ENCODE measurements at places on chromosomes 1 and 21.
A peak's percentile ranks its signal among the peaks of the same experiment; 100 is the strongest.

- no peak for DNase-seq
These were observed 3.5 kb downstream of the KISS1 start for GRCh38 chr1:204192589-204193352.

DNA sequence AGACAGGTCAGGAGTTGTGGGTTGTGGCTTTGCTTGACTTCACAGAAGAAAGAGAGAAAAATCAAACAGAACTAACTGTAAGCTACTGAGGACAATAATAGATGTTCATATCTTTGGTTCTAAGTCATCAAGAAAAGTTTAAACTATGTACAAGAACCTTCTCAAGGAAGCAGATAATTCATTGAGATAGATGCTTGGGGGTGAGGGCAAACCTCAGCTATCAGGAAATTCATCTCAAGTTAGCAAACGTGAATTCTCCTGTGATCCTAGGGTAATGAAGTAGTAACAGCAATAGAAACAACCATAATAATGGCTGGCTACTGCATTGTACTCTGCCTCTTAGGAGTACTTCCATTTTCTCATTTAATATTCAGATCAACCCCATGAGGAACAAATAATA is 506.2 kb downstream of the PLPP3 start:
- DNase-seq, result no peak

DNA sequence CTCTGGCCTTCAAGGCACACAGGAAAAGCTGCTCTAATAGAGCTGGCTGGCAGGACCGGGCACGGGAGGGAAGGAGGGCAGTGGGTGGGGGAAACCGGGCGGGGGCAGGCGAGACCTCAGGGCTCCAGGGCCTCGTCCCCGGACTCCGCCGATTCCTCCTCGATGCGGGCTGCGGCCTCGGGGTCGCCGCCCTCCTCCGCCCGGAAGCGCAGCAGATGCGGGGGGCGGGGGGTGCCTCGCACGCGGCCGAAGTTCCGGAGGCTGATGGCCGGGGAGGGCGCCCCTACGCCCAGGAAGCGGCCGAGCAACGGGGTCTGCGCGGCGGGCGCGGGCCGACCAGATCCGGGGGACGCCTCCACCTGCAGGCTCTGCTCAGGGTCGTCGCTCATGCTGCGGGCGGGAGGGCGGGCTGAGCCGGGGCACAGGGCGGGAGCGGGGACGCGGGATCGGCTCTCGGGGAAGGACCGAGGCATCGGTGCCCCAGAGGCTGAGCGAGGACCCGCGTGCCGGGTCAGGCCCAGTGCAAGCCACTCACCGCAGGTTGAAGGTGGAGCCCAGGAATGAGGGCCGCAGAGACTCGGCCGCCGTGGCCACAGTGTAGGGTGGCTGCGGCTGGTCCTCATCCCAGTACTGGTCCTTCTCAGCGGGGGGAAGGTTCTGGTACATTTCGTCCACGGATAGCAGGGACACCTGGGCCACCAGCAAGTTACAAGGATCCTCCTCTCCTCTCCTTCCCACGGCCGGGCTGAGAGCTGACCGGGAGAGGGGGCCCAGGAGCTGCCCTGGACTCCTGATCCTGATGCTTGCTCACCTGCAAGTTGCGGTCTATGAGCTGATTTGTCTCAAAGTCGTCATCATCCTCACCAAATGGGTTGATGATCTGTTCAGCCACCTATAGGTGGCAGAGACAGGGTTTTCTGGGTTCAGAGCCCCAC is 3.6 kb downstream of the BEST4 start:
- DNase-seq, result no peak

DNA sequence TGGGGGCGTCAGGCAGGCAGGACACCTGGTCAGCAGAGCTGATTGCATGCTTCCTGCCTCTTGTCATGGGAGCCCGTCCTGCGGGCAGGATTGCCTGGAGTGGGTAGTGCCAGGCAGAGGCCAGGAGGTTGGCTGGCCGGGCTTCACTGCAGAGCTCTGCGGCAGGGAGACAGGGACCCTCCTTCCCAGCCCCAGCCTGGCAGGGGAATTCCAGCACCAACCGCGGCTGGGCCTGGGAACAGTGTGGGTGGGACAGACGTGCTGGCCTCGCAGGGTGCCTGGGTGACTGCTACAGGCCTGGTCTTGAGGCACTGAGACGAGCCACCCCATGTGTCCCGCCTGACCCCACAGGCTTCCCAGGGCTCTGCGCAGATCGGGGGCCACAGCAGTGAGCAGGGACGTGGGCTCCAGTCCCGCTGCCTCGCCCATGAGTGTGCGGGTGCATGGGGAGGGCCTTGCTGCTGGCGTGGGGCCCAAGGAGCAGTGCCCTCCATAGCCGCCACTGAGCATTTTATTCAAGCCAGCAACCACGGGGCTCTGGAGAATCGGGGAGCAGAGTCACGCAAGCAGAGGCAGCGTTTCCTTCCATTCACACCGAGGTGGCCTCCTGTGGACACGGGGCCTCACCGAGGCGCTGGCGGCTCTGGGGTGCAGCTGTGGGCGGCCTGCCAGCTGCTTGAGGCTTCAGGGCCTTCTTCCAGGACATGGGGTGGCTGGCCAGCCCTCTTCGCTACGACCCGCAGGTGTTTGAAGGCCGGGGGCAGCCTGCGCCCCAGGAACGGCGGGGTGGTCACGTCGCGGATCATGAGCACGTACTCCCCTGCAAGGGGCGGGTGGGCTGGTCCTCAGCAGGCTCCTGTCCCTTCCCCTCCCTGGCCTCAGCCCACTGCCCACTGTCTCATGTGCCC is 70.3 kb downstream of the MORN1 start:
- peak; percentile 71 for DNase-seq

DNA sequence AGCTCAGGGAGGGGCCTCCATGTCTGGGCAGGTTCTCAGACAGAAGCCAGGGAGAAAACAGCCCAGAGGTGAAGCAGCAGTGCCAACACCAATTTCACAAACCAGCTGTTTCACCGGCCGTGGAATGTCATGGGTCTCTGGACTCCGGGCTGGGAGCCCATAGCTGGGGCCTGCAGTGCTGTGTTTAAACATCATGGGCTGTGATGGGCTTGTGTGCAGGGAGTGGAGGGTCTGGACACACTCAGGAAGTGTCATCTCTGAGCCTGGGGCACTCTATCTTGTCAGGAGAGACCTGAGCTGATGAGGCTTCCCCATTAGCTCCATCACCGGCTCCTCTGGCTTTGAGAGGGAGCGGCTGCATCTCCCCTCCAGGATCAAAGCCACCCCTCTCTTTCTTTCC is 173.6 kb upstream of the IGSF21 start:
- no peak for DNase-seq

- no peak for DNase-seq
These were observed 12.6 kb upstream of the MRPS14 start for GRCh38 chr1:175035865-175036264.

DNA sequence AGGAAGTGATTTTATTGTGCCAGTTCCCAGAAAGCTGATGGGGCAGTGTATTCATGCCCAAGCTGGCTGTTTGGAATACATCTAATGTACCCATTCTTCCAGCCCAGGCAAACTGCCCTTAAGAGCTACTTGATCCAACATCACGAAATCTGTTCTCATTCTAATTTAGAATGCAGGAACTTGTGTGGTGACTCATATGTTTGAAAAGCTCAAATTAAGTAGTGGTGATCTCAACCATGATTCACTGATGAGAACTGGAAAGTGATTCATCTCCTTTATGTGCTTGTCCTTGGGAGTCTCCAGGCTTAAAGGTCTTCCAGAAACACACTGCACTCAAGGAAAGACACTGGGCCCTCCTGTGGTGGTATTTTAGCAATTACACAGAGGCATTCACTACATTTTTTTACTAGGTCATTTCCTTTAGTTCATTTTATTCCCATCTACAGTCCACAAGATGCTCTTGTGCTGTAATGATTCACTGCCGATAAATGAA is 65.4 kb downstream of the RPE65 start:
- DNase-seq, result no peak

DNA sequence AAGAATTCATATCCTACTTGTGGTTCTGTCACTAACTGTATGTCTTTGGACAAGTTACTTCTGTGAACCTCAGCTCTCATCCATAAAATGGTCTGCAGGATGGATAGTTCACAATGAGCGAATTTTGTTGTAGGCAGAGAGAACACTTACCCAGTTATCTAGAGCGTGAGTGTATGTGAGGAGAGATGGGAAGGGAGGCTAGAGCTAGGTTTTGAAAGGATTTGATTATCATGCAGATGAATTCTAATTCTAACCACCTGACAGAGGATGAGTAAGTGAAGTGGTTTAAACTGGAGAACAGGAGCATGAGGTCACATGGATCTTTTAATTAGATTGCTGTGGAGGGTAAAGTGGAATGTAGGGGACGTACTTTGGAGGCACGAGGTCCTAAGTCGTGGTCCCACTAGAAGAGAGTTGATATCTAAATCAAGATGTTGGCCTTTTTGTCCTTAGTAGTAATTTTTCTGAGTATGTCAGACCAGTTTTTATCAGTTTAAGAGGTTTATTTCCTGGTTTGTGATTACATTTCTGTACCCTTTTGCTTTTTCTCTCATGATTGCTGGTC is 5.0 kb downstream of the SUCO start:
- no peak for DNase-seq

- peak; percentile 71 for DNase-seq
These were observed at the start of gene SYT2 for GRCh38 chr1:202710070-202711045. TSS of gene SYT2 (minus strand) at chr1:202710454. CDS start at chr1:202605772, 104,682 bp downstream.

- no peak for DNase-seq
These were observed 71.3 kb upstream of the BEND5 start for GRCh38 chr1:48848035-48848434.

- DNase-seq, result no peak
These were observed 33.6 kb downstream of the SLC2A1 start for GRCh38 chr1:42924851-42925760.

DNA sequence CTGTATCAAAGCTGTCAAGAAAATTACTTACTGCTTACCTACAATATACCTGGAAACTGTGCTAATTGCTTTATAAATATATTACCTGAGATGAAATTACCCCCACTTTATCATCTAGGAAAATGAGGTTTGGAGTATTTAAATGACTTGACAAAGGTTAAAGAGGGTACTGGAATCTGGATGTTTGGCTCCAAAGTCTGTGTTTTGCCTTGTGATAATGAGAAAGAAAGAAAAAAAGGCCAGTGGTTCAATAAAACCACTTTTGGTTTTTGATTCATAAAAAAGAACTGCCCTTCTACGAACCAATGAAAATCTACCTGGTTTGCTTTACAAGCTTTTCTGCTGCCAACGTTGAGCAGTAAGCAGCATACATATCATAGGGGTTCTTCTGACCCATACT is 61.3 kb upstream of the MUTYH start:
- DNase-seq, result no peak

DNA sequence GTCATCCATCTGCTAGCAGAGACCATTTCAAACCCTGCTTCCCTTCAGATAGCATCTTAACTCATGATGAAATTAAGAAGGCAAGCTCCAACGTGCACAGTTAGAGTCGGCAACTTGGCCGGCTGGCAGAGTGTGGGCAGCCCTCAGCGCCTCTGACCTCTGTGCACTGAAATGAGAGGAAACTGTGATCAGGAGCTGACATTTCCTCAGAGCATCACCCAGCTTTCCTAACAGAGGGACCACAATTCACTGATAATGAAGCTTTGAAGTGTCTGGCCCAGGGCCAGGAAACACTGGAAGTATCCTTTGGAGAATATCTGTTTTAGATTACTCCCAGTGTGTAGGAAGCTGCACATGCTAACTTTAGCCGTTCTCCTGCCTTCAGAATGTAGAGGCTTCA is 145.0 kb upstream of the ZC3H11B start:
- DNase-seq, result no peak

DNA sequence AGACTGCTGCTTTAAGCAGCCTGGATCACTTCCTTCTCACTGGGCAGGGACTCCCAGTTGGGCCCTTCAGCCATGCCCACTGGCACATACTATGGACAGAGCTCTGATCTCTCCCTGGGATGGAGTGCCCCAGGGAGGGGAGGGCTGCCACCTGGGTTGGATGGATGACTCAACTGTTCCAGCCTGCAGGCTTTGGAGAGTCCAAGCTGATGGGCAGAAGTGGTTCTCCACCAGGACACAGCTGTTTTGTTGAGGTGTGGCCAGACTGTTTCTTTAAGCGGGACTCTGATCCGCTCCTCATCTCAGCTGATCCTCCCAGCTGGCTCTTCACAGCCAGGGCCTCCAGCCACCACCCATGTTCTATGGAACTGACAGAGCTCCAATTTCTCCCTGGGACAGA is 166.9 kb downstream of the MAGI3 start:
- DNase-seq, result no peak

- DNase-seq, result no peak
These were observed 22.0 kb downstream of the FOXO6 start for GRCh38 chr1:41383094-41383852.

- no peak for DNase-seq
These were observed 18.8 kb downstream of the TNFRSF9 start for GRCh38 chr1:7921796-7922195.

All from right forelimb (tissue), 1 donor.